ENCODE measurements at places on chromosomes 7 and 10.
A peak's percentile ranks its signal among the peaks of the same experiment; 100 is the strongest.

DNA sequence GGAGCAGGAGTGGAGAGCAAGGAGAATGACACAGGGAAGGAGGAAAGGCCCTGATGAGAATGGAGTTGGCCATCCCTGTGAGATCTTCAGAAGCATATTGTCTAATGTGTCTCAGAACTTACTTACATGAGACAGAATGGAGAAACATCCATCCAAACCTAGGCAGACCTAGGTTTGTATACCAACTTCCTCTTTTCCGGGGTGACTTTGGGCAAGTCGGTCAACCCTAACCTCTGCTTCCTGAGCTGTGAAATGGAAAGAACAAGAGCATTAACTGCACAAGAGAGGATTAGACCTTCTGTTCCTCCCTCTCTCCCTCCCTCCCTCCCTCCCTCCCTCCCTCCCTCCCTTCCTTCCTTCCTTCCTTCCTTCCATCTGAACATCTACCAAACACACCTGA lies 4.5 kb downstream of the GHRHR start:
- DNase-seq: no peak

DNA sequence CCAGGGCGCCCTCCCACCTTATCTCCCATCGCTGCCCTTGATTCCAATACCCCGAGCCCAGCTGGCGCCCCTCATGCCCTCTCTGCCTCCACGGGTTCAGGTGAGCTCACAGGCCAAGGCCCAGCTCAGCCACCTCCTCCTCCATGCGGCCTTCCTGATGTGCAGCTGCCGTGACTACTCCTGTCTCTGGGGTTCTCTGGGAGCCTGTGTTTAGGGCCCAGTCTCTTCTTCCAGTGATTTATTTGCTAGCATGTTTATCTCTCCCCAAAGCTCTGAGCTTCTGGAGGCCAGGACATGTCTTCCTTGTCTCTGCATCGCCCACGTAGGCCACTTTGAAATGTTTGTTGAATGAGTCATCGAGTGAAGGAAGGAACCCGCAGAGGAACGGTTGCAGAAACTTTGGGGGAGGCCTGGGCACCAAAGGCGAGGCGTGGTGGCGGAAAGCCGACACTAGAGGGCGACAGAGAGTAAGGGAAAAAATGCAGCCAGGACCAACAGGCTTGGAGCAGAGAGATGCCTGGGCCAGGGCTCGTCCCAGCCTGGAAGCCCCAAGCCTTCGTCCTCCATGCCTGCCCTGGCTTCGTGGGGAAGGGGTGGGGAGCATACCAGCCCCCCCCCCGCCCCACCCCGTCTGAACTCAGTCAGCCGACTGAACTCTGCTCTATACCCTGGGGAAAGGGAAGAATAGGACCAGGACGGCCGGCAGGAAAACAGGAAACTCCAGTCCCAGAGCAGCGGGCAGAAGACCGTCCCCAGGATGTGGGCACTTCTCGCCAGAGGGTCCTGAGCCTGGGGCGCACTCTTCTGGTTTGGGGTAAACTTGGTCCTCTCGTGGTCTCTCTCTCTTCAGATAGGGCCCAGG lies 10.9 kb upstream of the HSPB1 start:
- peak; percentile 80 for DNase-seq

GRCh38 chr10:80177781-80178636 lies 27.3 kb downstream of the ANXA11 start:
- DNase-seq: no peak

GRCh38 chr10:77168161-77168560 lies 469.4 kb downstream of the KCNMA1 start:
- DNase-seq: no peak

- no peak for DNase-seq
These were observed 106.1 kb downstream of the PRKCQ start for GRCh38 chr10:6473901-6474370.

DNA sequence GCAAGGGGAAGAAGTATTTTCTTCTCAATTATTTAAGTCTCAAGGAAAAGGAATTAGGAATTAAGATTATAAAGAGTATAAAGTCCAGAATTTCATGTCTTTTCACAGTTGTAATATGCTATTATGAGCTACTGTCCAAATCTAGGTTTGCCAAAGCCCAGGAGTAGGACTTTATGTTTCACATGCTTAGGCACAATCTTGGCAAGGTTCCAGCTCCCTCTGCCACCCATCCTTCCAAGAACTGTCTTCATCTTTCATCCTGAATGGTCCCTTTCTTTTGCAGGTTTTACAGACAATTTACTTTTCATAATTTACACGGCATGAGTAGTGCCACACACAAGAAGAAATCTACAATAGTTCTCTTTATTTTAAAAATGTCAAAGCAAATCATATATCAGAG lies 29.5 kb downstream of the SLC16A9 start:
- DNase-seq: no peak

GRCh38 chr7:282621-283020 lies 7.3 kb upstream of the FOXL3 start:
- no peak for DNase-seq

DNA sequence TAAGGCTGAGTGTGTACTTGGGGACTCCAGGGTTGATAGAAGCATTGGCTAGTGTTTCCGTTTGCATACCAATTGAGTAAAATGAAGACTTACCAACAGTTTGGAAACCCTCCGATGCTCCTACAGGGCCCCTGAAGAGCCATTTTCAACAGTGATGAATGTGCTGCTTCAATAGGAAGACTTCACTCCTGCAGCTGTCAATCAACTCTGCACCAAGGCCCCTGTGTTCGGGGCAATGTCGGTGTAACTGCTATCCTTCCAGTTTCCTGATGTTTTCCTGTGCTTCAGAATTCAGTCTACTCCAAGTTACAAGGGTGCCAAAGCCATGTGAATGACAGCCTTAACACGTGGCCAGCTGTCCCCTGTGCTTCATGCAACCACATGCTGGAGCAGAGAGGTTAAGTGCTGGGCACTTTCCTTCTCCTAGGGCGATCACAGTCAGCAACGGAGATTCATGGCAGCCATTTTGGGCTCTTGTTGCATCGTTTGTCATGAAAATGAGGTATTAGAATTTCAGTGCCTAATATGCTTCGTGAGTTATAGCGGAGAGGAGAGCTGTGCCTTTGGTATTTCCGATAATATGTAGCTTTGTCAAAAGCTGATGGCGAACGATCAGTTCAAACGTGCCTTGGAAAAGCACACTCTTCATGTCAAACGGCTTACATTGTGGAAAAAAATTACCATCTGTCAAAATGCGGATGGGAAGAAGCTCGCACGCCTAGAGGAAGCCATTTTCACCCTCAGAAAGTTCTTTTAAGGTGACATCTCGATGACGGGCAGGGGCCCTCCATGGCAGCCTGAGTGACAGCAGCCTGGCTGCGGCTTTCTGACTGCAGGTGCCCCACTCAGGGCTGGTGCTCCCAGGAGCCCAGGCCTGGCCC lies 287.8 kb downstream of the ACTR3B start:
- no peak for DNase-seq

- no peak for DNase-seq
These were observed 418.1 kb downstream of the ZNF716 start for GRCh38 chr7:57867884-57868701.

Data from stimulated activated CD4-positive, alpha-beta T cell treated with anti-CD3 and anti-CD28 coated beads, Interleukin-15, amount 100 ng/mL, for 1 hour (primary cell).